ENCODE measurements at places on chromosomes 2 and 18.

DNA sequence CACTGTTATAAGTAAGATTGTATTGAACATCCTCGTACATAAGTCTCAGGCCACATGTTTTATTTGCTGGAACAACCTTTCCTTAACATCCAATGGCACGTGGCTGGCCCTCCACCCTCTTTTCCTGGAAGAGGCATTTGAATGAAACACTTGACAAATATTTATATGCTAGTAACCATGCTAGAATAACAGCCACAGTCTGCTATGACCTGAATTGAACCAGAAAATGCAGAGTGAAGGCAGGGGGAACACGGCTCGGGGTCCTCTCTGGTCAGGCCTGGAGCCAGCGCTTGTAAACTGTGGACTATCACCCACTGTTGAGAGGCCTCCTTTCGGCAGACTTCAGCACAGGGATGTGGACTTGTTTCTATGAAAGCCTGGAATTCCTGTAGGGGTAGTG, 198.2 kb upstream of the COPS8 start:
- no peak for DNase-seq

GRCh38 chr2:224904381-224904780, 137.9 kb downstream of the DOCK10 start:
- DNase-seq: no peak

DNA sequence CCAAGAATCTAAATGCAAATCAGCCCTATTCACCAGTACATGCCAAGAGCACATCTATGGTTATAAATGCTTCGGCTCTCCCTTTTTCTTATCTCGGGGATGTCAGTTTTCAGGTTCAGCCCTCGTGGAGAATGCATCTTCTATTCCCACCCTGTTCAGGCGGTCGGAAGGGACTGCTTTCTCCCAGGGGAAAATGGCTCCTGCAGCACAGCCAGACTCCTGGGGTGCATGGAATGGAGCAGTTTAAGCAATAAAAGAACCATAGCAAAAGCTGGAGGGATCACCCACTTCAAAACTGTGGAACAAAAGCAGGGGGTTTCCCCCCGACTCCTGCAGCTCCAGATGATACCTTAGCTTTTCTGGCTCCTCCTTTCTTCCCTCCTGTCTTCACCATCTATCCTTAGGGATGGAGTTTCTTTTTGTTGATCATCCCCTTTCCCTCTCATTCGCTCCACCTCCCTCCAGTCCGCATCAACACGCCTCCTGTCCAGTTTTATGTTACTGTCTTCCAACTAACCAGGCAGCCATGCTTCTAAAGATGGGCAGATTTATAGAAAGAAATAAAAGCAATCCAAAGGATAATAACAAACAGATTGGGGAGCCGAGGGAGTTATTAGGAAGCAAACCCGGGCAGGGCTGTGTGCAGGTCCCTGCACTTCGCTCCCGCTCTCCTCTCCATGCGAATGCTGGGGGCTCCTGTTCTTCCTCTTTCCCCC, 356.2 kb upstream of the SMIM21 start:
- no peak for DNase-seq

GRCh38 chr18:24910221-24910620, 441.7 kb downstream of the ZNF521 start:
- no peak for DNase-seq

DNA sequence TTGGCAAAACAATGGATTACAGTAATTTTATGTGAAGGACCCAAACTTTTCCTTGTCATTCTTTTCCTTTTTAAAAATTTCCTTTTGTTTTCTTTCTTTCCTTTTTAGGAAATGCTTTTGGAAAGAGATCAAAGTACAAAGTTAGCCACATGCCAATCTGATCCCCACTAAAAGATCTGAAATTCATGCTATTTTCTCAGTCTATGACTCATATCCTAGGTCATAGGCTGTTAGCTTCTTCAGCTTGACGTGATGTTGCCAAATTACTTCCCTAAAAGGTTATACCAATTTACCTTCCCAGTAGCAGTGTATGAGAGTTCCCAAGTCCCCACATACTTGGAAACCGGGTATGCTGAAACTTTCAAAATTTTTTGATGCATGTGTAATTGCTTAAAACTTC, 355.3 kb downstream of the INSIG2 start:
- no peak for DNase-seq

GRCh38 chr2:101151146-101151858, at the start of gene TBC1D8:
TBC1D8 (minus strand) TSS chr2:101151382; CDS start chr2:101151253, 129 bp downstream.
- peak; percentile 52 for DNase-seq

- DNase-seq: no peak
Measured at GRCh38 chr2:31322371-31322770, 88.4 kb downstream of the EHD3 start.

DNA sequence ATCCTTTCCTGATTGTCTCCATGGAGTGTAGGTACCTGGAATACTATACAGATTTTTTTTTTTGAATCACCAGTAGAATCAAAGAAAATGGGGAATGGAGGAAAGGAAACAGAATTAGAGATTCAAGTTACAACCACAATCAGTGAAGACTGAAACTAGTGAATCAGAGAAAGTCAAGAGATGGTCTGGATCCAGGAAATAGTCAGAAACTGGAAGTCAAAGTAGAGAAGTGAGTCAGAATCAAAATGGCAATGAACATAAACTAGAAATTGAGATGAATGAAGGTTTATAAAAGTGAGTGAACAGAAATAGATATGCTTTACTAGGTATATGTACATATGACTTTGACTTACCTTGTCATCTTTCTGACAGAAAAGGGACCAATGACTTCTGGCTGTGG, 579.0 kb downstream of the PLCL1 start:
- no peak for DNase-seq

- DNase-seq: no peak
Measured at GRCh38 chr2:187208199-187208785, 239.8 kb downstream of the CALCRL start.

DNA sequence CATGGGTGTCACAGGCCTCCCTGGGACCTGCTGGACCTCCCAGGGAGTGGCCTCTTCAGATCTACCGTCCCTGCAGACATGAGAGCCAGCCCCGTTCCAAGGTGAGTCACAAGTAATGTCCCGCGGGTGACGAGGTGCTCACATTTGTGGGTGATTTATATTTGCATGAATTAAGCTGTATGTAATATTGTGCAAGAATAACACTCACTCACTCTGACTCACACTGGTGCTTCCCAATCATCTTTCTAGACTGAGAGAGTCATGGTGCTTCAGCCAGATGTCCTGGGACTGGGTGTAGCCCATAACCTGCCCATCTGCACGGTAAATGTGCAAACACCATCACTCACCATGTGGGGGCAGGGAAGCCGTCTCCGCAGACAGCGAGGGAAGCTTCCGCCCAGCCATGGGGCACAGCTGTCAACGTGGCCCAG, 347.5 kb upstream of the SALL3 start:
- no peak for DNase-seq

All from DMS79 (cell line).